ENCODE measurements at places on chromosomes 12 and 14.

- no peak for DNase-seq
These were observed 23.4 kb upstream of the TMX1 start for GRCh38 chr14:51216602-51217001.

DNA sequence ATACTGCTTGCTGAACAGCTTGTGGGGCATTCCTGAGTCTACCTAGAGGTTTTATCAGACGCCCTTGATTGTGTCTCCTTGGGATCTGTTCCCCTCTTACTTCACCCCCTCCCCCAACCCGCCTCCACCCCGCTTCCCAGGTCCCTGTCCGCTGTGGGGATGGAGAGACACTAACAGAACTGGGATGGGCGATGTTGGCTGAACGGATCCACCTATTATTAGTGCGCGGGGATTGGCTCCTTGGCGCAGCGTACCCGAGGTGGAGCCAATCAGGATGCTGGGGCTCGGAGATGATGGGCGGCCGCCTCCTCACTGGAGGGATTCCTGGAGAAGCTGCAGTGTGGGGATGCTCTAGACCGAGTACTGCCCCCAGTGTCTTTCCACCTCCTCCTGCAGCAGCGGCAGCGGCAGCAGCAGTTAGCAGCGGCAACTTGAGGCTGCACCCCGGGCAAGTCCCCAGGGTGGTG is at the start of gene SYT1:
Gene SYT1 (plus strand): TSS at position 372 of the 467 bp plus-strand sequence.
- no peak for DNase-seq

GRCh38 chr14:35285168-35286002 is 6.8 kb upstream of the PSMA6 start:
- DNase-seq, result no peak

DNA sequence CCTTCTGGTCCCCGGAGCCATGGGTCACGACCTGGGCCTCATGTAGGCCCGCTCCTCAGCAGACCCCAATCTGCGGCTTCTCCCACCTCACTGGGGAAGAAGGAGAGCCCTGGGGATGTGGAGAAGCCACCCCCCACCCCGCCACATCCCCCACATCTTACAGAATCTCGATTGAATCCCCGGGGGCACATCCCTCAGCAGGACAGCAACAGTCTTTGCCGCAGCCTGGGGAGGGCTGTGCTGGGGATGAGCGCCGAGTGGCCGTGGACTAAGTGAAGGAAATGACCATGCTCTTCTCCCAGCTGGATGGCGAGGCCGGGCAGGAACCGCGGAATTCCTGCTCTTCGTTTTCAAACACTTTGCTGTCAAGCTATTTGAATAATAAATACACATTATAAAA is 169.0 kb upstream of the RTL1 start:
- no peak for DNase-seq

DNA sequence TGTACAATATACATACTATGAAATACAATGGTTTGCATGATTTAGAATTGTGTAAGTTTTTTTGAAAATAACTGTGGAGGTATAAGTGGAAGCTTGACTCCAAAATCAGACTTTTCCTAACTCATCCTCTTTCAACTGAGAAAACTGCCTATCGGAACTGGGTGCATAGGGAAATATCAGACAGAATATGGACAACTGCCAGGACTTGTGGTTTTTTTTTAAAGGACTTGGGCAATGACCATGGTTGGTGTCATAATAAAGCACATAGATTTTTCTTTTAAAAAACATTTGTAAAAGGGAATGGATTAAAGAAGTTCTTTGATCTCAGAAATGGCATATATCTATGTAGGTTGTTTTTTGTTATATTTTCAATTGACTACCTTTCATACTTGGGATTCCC is 53.3 kb upstream of the LRRK2 start:
- DNase-seq, result no peak

DNA sequence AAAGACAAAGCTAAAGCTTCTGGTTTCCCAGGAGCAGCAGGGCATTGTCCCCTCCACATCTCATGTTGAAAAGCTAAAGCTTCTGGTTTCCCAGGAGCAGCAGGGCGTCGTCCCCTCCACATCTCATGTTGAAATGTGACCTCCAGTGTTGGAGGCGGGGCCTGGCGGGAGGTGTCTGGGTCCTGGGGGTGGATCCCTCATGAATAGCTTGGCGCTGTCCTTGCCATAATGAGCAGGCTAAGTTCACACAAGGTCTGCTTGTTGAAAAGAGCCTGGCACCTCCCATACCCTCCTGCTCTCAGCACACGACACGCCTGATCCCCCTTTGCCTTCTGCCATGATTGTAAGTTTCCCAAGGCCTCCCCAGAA is 123.7 kb downstream of the PIWIL1 start:
- no peak for DNase-seq

DNA sequence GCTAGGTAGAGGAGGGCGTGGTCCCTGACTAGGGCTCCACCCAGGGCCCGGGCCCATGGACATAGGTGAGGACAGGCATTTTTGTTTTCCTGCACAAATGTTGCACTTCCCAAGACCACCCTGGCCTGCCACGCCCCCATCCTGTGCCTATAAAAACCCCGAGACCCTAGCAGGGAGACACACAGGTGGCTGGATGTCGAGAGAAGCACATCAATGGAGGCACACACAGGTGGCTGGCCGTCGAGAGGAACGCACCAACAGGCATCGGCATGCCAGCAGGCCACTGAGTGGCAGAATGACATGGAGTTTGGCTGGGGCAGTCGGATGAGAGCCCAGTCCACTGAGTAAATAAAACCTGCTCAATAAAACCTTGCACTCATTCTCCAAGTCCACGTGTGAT is 157.9 kb upstream of the ABCD2 start:
- no peak for DNase-seq

- DNase-seq, result no peak
These were observed 476.4 kb downstream of the VRK1 start for GRCh38 chr14:97273540-97273939.

DNA sequence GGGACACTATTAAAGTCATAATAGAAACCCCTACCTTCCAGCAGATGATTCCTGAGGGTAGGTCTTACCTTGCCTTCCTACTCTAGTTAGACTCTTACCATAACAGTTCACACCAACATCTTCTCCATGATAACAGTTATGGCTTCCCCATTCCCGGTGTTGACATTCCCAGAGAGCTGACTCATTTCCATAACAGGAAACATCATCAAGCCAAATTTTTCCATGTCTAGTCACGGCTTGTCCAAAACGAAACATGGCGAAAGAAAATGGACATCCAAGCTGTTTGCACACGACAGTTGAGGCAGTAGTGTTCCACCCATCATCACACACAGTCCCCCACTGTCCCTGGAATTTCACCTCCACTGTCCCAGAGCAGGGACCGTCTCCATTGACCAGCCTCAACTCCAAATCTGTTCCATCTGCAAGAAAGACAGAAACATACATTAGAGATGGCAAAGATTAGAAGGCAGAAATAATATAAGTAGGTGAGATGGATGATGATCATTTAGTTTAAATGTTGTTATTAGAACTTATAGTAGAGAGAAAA is 10.6 kb downstream of the CD163L1 start:
- DNase-seq, result no peak
